Stimulated activated CD4-positive, alpha-beta T cell treated with anti-CD3 and anti-CD28 coated beads, Interleukin-15, amount 100 ng/mL, for 48 hours (primary cell): ENCODE measurements at places on chromosomes 4 and X.

DNA sequence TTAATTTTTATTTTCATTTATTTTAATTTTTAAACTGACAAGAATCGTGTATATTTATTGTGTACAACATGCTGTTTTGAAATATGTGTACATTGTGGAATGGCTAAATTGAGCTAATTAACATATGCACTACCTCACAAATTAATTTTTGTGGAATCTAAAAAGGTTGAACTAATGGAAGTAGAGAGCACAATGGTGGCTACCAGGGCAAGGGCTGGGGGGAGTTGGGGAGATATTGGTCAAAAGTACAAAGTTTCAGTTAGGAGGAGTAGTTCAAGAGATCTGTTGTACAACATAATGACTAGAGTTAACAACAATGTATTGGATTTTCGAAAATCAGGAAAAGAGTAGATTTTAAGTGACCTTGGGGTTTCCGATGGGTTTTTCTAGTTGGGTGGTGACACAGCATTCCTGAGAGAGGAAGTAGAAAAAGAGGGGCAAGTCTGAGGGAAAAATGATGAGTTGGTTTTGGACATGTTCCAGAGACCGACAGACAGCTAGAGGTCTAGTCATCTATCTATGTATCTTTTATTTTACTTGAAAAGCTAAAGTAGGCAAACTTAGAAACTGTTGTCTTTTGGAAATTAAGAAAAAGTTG, 23.2 kb downstream of the APOO start:
- no peak for DNase-seq

GRCh38 chr4:24382381-24382780, 202.0 kb downstream of the DHX15 start:
- DNase-seq = no peak

- DNase-seq = no peak
Measured at GRCh38 chr4:81647388-81647787, 175.7 kb upstream of the RASGEF1B start.

- DNase-seq = no peak
Measured at GRCh38 chr4:11105715-11106114, 323.0 kb downstream of the HS3ST1 start.

GRCh38 chr4:157372154-157372553, 151.6 kb downstream of the GRIA2 start:
- no peak for DNase-seq

DNA sequence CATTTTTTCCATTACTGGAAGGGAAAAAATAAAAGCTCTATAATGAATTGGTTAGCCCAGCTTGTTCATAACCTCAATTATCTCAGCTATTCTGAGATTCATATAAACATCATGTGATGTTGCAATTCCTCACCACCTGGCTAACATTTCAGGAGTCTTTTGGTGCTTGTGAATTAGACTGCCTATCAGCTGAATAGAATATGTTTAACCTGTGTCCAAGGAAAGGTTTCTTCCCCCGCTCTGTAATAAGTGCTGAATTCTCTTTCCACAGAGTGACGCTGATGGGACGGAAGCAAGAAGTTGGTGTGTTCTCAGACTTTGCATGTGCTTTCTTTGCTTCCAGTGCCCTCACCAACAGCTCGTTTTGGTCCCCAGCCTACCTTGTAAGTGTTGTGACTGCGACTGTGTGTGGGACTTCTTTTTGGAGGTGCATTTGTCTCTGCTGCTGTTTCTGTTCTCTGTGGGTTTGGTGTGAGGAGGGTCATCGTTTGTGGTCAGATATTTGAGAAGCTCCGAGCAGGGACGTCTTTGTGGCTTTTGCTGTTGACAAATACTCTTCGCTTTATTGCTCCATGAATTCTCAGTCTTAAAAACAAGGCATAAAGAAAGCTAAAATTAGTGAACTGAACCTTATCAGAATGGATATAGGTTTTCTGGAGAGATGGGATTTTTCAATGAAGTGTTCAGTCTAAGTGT, 61.7 kb downstream of the PPARGC1A start:
- no peak for DNase-seq

DNA sequence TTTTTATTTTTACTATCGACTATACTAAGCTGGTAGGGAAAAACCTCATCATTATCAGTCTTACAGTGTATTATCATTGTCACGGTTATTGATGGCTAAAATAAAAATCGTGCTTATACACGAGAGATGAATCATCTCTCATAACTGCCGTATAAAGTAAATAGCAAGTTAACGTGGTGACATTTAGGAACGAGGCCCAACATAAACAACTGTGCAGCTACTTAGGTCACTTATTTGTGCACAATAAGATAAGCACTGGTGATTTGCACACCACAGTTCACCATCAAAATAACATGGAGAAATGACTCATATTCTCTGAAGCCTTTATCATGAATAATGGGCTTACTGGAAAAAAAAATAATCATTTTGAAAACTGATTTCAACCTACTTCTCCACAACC, 482.0 kb upstream of the TENM3 start:
- DNase-seq = no peak

GRCh38 chr4:73005514-73005913, 64.0 kb downstream of the COX18 start:
- no peak for DNase-seq

GRCh38 chrX:6307156-6307555, 78.5 kb upstream of the NLGN4X start:
- DNase-seq = no peak

DNA sequence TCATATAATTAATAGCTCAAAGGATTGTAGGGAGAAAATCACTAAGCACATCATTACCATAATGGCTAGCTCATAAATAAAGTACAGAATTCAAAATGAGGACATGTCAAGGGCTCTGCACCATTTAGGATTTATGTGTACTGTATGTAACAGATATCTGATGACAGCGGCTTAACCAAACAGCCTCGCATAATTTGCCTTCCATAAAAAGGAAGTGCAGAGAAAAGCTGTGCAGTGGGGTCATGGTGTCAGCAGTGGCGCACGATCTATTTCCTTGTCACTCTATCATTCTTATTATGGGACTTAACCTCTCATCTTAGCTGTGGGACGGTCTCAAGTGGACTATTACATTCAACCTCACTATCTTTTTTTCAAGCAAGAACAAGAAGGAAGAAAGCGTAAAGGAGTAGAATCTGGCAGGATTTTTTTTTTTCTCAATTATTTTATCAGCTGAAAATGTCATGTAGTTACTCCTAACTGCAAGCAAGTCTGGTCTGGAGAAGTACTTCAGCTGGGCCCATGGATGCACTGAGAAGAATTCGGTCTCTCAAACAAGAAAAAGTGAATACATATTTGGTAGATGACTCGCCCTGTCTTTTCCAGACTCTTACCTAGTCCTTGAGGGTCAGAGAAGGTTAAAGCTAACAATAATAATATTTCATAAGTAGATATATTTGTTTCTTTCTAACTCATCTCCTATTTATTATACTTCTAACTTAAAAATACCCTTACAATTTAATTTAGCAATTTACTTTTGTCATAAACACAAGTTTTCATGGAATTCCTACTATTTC, 94.6 kb downstream of the COX18 start:
- DNase-seq = no peak

DNA sequence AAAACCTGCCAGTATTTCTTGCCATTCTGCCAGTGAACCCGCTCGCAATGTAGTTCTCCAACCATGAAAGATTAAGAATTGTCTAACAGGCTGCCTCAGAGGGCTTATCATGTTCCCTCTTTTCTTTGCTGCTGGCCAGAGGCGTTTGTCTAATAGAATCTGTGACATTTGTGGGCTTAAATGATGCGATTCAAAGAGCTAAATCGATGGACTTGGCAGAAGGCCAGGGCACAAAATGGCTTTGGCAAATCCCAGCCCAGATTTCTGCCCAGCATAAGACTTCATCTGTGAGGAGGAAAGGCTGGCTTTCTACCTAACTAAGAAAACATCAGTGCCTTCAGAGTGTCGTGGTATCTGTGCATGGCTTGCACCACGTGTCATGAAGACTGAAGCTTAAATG, 79.9 kb downstream of the TRPC5OS start:
- no peak for DNase-seq

- DNase-seq = no peak
Measured at GRCh38 chr4:2251073-2251794, 9.3 kb upstream of the HAUS3 start.
